ENCODE measurements at places on chromosomes 3 and 15.

- DNase-seq, result no peak
These were observed 309.7 kb upstream of the TPRG1 start for GRCh38 chr3:188861842-188862744.

DNA sequence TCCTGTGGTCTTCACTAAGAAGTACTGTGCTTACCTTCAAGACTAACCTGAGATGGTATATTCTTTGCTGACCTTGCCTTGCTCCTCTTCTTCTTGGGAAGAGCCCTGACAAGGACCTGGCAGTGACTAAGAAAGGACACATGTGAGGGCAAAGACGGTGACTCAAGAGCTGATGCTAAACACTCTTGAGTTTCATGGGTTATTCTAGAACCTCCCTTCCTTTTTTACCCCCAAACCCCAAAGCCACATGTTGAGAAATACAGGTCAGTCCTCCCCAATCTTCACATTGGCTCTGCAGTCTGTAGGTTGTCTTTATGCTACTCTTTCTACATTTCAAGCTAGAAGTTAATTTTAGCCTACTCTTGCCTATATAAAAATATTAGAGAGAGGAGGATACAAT lies 200.6 kb downstream of the SEMA6D start:
- no peak for DNase-seq

DNA sequence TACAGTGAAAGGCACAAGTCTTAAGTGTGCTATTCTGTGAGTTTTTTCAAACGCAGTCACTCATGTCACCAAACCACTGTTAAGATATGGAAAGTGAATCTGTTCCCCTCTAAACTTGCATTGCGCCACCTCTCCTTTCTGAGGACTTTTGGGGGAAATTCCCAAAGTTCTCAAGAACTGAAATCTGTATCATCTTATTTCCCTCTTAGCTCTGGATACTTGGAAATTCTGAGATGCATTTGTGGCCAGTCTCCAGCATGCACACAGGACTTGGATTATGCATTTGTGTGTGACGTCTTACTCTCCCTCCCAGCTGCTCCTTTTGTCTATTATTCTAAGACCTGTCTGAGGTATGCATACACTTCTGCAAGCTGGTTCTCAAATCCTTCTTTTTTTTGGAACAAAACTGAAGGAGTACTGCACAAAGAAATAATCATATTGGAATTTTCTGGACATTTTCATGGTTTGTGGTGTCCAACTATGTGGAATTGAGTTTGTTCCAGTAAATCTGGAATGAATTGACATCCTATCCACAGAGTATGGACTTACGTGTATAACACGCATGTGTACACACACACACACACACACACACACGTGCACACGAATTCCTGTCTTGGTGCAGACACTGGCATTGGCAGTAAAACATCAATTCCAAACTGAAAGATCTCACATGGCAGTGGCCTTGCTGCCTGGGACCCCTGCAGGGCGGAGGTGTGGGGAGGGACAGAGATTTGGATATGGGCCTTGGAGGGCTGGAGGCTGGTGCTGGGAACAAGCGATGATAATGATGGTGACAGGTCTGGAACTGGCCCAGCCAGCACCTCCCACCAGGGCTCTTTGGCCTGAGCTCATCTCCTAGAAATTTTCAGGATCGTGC lies 8.2 kb upstream of the LCTL start:
- DNase-seq, result no peak

DNA sequence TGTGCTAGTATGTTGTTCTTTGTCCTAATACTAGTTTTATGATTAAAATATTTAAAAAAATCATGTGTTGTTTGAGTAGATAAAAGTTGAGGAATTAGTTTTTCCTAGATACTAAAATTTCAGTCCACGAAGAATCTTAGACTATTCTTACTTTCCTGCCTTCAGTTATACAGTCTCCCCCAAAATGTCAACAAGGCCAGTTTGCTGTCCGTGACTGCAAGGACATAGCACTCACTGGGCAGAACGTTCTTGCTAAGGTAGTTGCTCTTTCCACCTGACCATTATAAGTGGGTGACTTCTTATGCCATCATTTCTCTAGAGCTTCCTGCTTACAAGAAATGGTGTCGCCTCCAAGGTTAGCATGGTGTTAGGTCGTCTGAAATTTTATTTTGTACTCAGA lies 32.8 kb downstream of the KAT2B start:
- DNase-seq, result no peak

GRCh38 chr3:127984241-127984975 lies 67.8 kb upstream of the SEC61A1 start:
- no peak for DNase-seq

DNA sequence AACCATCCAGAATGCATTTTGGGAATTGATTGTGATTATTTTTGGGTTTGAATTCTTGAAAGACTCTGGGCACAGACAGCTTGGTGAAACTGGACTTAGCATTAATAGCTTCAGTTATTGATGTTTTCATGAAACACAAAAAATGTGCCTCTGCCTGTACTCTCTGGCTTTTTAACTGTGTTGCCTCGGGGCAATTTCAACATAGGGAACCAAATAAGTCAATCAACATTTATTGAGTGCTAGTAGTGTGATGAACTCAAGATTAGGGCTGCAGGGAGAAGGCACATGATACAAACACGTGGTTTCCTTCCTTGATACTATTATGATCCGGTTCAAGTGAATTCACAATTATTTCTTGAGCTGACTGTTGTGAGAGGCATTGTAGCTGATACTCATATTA lies 50.8 kb downstream of the UNC13C start:
- DNase-seq, result no peak

DNA sequence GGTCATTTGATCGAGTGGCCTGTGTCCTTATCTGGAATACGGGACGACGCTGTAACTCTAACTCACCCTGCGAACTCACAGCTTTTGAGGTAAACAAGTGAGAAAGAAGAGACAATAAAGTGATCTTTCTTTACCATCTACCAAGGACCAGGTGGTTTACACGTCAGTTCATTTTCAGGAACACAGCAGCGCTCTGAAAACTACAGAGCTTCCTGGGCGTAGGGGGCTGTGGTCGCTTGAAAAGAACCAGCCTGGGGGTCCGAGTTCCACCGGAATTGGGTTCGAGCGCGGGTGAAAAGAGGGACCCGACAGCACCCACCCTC lies 357 bp downstream of the KIAA1143 start:
- DNase-seq, result no peak

- no peak for DNase-seq
These were observed 62.9 kb downstream of the STAC start for GRCh38 chr3:36443028-36443686.

GRCh38 chr15:70001859-70002258 lies 95.9 kb downstream of the TLE3 start:
- DNase-seq, result no peak

- no peak for DNase-seq
These were observed 311.3 kb downstream of the SLC9A9 start for GRCh38 chr3:143536817-143537535.

DNA sequence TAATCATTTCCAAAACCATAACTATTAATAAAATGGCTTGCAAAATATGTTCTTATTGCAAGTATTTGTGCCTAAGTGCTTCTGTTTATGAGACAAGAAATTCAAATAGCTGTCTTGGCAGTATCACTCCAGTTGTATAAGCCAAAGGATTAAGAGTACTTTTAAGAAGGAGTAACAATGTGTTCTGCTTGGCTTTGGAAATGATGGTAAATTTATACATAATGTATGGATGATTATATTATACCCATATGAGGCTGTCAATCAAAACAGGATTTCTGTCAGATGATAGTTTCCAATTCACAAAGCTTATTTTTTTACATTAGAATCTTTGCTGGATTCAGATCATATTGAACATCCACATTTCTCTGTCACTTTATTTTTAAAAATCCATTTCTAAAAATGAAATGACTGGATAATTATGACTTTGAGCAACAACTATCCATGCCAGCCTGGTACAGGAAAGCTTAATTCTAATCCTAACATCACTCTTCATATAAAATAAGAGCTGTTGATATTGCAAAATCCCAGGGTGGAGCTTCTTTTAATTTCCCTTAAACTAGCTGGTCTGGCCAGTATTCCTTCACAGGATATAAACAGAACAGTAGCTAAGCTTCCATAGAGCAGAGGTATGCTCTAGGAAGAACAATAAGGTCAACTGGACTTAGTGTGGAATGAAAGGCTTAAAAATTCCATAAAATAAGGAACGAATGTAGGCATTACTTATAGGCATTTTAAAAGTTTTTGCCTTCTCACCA lies 30.0 kb upstream of the ZNF280D start:
- DNase-seq, result no peak

DNA sequence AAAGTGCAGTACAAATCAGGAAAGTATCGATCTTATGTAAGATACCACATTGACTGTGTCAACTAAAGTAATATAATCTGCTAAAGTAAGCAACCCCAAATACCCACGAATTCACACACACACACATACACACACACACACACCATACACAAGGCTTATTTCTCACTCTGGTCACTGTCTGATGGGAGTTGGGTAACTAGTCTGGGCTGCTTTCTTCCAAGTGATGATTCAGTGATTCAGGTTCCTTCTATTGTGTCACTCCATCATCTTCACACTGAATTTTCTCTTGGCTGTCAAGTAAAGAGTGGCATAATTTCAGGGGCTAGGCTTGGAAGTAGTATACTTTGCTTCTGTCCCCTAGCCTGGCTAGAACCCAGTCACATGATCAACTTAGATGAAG lies 104.8 kb upstream of the CCDC54 start:
- DNase-seq, result no peak

DNA sequence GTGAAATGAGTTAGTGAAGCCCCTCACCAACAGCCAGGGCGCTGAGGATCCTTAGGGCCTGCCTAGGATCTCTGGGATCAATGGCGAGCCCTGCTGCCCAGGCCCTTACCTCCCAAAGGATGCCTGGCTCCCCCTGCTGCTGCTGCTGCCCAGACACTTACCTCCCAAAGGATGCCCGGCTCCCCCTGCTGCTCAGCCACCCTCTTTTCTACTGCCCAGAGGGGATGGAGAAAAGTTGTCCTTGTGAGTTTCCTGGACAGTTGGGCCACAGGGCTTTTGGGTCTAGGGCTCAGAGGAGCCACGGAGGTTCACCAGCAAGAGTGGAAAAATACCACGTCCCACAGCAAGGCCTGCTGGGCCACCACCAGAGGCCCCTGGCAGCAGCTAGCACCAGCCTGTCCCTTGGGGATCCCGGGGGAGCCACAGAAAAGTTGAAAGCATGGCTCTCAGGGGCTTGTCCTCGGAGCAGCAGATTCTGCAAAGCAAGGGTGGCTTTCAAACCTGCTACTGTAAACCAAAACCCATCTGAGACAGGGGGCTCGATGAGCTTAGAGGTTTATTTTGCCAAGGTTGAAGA lies 59.4 kb downstream of the SLC6A6 start:
- DNase-seq, result peak; percentile 9

DNA sequence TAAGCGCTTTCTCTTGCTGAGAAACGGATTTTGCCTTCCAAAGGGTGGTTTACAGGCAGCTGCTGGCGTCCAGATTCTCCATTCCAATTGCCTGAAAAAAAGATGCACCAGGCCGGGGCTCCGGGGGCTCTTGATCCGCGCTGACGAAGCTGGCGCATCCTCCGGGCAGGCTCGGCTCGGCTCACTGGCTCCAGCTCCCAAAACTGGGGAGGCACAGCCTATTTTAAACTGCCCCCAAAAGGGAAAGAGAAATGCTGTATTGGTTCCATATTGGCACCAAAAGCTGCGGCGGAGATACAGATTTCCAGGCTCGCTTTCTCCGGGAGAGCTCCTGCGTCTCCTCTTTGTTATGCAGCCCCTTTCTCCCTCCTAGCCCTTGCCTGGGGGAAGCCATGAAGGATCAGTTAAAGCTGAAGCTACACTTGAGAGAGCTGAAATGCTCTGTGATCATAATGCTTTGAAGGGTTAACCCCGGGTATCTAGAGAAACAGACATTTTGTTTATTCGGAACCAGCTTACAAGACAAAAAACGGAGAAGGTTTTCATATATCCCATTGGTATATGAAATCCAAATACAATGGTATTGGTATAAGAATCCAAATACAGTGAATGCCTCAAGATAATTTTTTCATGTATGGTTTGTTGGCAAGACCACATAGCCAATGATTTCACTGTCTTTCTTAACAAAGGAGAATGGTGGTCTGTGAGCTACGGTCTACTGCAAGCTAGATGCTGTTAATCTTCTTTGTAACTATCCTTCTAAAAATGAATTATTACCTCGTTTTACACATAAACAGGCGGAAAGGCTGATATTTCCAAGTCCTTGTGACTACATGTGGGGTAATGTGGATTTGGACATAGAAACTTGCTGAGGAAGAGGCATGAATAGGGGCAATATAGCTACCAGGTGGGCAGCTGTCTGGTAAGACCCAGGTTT lies 693 bp downstream of the CD200 start:
- no peak for DNase-seq

DNA sequence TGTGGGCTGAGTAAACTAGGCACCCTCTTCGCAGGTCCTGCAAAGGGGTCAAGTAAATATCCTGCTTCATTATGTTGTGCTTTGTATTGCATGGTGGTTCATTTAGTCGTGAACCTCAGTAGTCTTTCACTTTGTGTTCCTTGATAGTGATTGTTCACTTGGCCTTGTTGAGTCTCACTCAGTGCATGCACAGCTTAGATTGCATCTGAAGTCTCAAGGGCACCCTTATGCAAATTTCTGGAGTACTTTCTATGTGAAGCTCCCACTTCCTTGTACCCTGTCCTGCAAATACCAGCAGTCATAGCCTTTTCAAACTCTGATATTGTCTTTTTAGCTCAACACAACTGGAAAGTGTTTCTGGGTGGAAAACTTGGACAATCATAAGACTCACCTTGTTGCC lies 519.2 kb downstream of the NAALADL2 start:
- DNase-seq, result no peak

GRCh38 chr15:71154607-71155200 lies 39.4 kb downstream of the THSD4 start:
- DNase-seq, result no peak

DNA sequence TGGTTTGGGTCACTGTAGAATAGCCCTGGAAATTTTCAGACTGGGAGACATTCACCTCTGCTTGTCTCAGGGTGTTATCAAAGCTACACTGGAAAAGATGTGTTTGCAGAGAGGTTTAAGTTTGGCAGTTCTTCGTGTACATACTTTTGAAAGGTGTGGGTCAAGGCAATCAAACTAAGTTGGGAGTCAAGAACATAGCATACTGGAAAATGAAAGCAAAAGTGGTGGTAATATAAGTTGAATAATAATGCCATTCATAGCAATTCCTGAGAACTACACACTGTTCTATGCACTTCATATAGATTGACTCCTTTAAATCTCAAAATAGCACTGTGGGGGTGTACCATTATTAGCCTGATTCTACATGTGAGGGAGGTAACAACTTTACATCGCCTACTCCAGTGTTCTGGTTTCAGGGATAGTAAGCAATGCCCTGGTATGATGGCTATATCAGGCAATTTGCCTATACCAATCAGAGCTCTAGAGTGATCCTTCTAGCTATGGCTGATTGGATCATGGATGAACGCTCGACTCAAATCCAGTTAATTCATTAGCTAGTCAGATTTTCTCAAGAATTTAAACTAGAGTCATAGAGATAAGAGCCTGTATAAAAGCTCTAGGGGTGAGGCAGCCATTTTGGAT lies 44.6 kb upstream of the RASGRP1 start:
- DNase-seq, result no peak

GRCh38 chr15:72074335-72075060 lies 43.5 kb downstream of the MYO9A start:
- no peak for DNase-seq

Measured in activated T-cell treated with anti-CD3 and anti-CD28 coated beads for 4 hours (primary cell).